ENCODE measurements at places on chromosomes 7 and 10.

- DNase-seq: peak; percentile 14
Measured at GRCh38 chr7:127683776-127684681, 32.0 kb downstream of the SND1 start.

DNA sequence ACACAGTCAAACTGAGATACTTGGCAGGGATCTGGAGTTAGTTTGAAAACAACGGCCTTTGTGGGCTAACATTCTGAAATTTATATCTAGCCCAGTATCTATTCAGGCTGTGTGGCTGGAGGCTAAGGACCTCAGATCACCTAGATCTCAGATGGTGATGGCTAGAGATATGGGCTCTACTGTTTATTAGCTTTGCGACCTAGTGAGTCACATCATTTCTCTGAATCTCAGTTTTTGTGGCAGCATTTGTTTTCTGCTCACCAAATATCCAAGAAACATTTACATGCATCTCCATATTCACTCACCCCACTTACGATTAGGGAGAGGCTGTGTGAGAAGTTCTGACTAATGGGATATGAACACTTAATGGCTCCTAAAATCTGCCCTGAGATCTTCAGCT, 503.9 kb downstream of the KIF20B start:
- DNase-seq: no peak

DNA sequence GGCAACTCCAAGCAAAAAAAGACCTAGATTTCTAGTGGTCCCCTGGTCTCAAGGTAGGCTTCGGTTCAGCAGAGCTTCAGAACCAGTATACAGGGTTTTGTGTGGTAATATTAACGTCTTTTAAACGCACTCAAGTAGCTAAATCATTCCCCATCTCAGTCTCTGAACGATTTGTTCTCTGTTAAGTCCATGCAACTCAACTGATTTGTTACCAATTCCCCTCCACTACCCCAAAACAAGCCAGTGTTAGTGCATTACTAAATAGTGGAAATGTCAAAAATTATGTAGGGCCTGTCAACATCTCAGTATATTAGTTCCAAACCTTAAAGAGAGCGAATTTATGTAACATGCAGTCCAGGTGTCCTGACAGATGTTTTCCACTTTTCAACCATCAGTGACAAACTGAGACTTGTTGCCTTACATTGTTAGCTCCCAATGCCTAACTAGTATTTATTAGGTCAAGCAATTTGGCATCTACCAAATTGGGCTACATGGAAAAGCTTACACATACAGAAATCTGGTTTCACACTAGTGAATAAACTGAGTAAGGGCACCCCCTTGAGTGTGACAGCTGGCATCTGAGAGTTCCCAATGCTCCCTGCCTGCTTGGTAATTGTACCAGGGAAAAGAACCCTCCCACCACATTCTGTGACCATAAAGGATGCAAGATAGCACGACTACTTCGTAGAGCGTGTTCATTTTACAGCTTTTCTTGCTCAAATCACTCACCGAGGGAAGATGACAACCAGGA, 12.2 kb downstream of the HNRNPA2B1 start:
- peak; percentile 44 for DNase-seq

- DNase-seq: peak; percentile 47
Measured at GRCh38 chr10:70169649-70170364, 507 bp downstream of the SAR1A start.

DNA sequence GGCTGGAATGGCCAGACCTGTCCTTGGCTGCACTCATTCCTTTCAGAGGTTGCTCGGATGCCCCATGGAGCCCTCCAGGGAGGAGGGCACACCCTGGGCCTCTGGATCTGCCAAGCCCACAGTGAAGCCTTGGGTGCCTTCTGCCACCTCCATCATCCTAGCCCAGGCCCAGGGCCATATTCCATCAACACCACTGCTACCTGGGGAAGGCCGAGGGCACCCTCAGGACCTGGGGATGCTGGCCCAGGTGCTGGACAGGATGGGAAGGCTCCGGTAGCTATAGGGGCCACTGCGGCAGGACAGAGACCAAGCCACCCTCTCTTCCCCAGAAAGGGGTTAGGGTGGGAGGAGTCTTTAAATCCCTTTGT, 810 bp downstream of the OPN4 start:
- DNase-seq: no peak

GRCh38 chr7:130478991-130479390, 12.9 kb upstream of the MEST start:
- no peak for DNase-seq

- no peak for DNase-seq
Measured at GRCh38 chr7:84144935-84145334, 49.7 kb downstream of the SEMA3A start.

GRCh38 chr10:61283066-61283465, 170.1 kb downstream of the TMEM26 start:
- no peak for DNase-seq

DNA sequence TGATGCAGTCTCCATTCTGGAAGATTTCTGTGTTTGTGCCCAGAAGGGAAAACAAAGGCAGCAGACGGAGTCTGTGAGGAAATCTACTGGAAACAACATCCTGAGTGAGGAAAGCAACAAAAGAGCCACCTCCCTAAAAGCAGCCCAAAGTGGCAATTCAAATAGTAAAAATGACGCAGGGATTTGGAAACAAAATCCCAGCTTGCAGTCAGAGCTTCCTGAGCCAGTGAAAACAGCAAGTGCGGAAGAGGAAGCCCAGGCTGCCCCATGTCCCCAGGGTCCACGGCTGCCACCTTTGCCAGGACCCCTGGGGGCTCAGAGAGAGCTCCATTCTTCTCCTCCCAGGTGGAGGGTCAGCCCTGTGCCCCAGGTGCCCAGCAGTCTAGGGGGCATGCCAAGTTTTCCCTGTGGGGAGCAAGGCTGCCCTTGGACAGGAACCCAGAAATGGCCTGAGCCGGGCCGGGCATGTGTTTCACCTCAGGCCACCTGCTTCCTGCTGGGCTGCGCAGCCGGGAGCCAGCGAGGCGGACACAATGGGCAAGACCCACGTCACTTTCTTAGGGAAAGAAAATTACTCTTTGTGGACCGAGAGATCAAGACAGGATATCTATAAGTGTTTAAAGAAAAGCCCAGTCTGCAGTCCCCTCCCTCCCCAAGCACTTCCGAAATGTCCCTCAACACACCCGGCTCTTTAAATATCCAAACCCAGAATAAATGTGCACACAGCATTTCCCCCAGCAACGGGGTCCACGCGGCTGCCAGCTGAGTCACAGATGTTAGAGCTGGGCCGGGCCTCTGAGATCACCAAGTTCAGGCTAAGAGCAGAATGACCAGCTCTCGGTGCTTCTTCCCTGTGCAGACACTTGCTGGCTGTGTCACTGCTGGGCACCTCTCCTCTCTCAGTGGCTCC, 231.1 kb downstream of the ARHGAP12 start:
- peak; percentile 22 for DNase-seq

DNA sequence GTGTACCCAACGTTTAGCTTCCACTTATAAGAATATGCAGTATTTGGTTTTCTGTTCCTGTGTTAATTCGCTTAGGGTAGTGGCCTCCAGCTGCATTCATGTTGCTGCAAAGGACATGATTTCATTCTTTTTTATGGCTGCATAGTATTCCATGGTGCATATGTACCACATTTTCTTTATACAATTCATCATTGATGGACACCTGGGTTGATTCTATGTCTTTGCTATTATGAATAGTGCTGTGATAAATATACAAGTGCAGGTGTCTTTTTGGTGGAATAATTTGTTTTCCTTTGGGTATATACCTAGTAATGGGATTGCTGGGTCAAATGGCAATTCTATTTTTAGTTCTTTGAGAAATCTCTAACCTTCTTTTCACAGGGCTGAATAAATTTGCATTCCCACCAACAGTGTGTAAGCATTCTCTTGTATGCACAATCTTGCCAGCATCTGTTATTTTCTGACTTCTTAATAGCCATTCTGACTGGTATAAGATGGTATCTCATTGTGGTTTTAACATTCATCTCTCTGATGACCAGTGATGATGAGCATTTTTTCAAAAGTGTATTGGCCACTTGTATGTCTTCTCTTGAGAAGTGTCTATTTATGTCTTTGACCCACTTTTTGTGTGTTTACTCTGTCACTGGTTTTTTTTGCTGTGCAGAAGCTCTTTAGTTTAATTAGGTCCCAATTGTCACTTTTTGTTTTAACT, 72.5 kb upstream of the CC2D2B start:
- no peak for DNase-seq

DNA sequence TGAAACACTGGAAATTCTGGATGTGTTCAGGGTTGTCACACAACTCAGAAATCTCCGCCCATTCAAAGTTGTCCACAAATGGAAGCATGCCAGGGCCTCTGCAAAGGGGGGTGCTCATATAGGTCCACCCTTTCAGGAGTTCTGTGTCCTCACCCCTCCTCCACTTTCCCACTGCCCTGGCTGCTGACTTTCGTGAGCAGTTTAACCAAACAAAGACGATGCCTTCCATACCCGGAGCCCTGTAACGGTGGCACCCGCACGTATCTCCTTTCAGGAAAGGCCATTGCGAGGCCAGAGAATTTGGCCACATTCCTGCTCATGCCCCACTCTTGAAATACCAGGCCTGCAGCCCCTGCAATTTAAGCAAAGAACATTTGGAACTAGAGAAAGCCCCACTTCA, 1.4 kb downstream of the CPXM2 start:
- no peak for DNase-seq

All from ELF-1 (cell line).